ENCODE measurements at places on chromosomes 16 and 17.

- DNase-seq, result no peak
Observed at GRCh38 chr16:52078716-52079655, 468.0 kb downstream of the TOX3 start.

- DNase-seq, result no peak
Observed at GRCh38 chr17:61149862-61150362, 249.7 kb upstream of the TBX2 start.

DNA sequence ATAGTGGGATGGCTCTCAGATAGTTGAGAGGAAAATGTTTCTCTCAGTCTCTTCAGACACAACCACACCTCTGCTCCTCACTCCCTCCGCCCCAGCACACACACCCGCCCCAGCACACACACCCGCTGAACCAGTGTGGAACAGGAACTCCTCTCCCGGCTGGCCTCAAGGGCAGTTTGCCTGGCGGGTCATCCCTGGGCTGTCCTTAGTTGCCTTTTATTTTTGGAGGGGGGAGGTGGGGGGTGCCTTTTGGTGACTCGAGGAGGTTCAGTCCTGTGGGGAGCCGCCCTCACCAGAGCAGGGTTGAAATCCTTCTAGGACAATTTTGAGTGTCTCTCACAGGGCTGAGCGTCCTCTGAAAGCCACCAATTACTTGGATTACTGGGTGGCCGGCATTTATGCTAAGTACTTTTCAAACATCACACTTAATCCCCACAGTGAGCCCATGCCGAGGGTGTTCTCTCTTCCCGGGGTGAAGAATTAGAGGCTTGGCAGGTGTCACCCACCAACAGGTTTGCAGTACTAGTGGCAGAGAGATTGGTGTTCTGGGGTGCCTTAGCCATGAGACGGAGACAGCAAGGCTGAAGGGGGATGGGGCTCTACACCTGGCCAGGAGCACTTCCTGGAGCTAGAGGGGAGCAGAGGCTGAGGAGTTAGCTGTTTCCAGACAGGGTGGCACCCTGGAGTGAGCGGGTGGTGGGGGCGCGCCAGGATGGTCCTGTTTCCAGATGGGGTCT, 2.8 kb downstream of the RASD1 start:
- no peak for DNase-seq

- no peak for DNase-seq
Observed at GRCh38 chr17:6020376-6021010, 49.7 kb upstream of the WSCD1 start.

GRCh38 chr17:75764711-75765421, at the start of gene GALK1:
Gene GALK1 (minus strand): TSS chr17:75765192. CDS start chr17:75765136, 56 bp downstream.
- DNase-seq, result no peak

- DNase-seq, result no peak
Observed at GRCh38 chr16:69371564-69371963, 14.2 kb downstream of the TERF2 start.

DNA sequence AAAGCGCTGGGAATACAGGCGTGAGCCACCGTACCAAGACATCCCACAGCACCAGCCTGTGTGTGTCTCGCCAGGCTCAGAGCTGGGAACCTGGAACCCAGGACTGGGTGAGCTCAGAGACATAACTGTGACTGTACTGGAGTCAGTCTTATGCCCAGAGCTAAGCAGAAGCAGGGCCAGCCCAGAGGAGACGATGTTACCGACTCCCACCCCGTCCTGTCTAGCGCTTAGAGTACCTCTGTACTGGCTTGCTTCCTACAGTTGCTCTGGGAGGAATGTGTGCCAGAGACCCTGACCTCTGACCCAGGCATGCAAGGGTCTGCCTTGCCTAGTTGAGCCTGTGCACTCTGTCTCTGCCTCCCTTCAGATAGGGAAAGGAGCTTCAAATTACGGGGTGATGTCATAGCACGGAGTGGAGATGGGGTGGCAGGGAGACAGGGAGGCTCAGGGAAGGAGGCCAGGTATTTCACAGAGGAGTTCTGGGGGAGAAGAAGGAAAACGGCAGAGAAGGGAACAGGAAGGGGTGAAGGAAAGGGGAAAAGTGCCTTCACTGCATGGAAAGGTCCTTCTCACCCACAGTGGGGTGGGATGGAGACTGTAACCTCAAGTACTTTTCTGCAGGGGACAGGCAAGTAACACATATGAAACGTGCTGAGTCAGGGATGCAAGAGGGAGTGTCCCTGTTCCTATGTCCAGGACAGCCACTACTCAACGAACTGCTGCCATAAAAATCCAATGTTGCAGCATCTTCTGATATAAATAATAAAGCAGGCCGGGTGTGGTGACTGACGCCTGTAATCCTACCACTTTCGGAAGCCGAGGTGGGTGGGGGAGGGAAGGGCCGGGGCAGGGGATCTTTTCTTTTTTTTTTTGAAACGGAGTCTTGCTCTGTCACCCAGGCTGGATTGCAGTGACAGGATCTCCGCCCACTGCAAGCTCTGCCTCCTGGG, 5.8 kb upstream of the ARMC5 start:
- DNase-seq, result no peak

DNA sequence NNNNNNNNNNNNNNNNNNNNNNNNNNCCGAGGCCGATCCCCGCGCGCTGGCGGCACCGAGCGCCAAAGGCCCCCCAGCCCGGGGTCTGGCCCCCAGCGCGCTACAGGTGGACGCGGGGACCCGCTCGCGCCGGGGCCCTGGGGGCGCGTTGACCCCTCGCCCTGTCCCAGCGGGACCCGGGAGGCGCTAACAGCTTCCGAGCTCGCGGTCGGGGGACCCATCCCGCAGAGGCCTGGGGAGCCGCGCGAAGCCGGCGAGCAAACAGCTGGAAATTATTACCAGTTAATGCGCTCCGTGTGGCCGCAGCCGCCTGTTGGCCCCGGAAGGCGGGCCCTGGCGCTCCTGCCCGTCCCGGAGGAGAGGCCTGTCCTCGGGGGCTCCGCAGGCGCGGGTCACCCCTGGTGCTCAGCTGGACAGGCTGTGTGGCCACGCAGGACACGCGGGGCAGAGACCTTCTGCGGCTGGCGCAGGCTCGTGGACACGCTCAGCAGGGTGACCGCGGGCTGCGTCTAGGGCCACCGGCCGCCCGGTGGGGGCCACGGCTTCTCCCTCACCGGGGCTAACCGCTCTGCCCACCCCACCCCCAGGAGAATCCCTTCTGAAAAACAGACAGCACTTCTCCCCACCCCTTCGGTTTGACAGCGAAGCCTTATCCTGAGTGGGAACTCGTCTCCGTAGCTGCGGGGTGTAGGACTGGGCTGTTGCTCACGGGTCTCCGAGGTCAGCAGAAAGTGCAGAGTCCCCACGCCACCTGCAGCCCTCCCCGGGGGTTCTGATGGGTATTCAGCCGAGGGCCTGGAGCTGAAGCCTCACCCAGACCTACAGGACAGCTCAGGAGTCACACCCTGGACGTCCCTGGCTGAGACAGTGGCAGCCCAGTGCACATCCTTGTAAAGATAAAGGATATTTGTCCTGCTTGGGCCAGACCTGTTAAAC, 138.7 kb upstream of the RPH3AL start:
- DNase-seq, result no peak

GRCh38 chr16:27379919-27380318, 22.1 kb upstream of the IL21R start:
- DNase-seq, result no peak

DNA sequence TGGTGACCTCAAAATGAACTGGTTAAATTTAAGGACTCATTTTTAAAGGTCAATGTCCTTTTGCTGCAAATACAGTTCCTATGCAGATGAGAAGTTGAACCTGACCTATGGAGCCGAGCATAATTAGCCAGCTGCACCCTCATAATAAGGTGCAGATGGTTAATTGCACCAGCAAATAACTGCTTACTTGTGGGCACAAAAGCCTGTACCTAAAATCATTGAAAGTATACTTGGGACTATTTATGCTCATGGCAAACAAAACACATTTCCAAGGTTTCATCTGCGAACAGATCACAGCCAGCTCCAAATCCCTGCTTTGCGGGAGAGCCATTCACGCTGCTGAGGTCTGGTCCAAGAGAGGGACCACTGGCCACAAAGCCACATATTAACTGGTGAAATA, 13.0 kb downstream of the HYDIN start:
- no peak for DNase-seq

DNA sequence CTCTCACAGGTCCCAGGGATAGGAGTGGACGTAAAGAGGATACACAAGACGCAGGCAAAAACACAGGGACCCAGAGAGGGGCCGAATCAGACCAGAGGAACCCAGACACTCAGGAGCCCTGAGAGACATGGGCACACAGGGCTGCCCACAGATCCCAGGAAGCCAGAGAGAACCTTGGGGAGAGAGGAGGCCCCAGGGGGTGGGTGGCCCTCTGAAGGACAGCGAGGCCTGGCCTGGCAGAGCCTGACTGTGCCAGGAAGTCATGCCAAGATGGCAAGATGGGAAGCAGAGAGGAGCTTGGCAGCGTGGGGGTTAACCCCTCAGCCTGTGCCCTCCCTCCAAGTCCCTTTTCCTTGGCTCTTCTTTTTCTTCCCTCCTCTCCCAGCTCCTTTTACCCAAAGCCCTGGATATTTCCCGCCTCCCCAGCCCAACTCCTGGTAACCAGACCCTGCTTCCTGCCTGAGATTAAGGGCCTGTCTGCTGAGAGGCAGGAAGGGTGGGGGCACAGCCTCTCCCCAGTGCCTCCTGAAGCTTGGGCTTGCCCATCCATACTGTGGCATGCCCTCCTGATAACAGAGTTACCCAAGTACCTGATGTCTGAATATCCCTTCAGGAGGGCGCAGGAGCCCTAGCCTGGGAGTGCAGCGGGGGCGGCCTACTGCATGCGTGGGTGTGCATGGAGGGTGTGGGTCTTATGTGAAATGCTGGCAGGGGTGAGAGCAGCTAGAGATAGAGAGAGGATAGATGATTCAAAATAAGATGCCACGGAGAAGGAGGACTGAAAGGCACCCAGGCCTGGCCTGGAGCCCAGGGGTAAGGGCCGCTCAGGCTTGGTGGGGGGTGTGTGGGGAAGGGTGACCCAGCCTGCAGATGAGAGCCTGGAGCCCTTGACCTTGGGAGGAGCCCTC, 6.0 kb upstream of the TBX21 start:
- no peak for DNase-seq

GRCh38 chr17:80718428-80718827, 173.8 kb downstream of the RPTOR start:
- no peak for DNase-seq

DNA sequence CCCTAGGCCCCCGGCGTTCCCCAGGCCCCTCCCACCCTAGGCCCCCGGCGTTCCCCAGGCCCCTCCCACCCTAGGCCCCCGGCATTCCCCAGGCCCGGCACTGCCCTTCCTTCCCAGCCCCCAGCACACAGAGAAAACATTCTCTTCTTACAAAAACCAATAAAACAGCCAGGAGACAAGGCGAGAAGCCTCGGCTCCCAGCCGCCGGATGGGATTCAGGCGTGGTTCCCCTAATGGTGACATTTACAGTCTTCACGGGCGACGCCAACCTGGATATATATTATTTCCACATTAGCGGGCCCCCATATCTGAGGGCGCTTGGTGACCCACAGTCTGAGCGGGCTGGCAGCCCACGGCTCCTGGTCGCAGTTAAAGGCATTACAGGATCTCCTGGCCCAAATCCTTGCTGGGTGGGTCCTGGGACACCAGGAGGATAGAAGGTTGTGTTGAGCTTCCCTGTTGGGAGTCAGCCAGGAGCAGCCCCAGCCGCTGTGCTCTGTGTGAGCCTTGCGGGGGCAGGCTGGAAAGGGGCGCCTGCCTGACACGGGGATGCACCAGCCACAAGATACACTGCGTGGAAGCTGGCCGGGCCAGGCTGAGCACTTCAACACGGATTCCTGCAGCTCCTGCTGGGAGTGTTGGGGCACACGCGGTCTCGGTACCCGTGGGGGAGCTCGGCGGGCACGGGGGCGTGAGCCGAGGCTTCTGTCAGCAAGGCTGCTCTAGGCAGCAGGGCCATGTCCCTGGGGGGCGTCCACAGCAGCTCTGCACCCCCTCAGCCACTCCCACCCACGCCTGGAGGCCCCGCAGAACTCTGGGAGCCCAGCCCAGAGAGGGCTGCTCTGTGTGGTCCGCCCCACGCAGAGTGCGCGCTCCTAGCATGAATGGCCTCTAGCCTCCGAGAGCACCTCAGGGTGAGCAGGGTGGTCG, 83.7 kb downstream of the LMF1 start:
- no peak for DNase-seq

- DNase-seq, result no peak
Observed at GRCh38 chr17:19386974-19387920, at the start of gene MFAP4. Gene MFAP4 (minus strand): TSS chr17:19387190. CDS start chr17:19387155, 35 bp downstream.

DNA sequence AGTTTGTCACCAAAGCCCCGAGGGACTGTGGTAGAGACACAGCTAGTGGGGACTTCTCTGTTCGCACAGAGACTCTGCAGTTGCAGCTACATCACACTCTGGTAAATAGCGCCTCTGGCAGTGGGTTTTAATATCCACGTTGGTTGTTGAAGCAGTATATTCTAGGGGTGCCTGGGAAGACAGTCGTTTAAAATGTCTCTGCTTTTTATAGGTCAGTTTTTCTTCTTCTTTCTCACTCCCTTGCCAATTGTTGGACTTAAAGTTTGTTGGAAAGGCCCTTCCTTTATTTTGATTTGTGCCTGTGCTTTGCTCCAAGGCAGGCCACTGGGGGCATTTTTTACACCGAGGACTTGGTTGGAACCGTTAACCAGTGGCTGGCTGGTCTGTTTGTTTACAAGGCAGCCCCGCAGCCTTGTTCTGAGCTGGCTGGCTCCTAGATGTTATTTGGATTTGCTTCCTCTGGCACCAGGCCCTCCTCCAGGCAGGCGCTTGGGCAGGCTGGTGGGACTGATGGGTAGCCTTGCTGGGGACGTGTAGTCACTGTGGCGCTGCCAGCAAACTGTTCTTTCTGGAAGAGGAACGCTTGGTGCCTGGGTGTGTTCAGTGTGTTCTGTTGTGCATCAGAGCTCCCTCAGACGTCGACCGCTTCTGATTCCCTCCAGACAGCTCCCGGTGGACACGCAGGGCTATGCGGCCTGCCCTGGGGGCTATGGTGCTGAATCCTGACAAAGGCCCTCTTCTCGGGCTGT, 218.2 kb upstream of the CHMP6 start:
- DNase-seq, result no peak
